Stomach (tissue), 19 donors: ENCODE measurements at places on chromosomes 1 and 21. TPM values are rescaled to one million over a fixed set of nuclear protein-coding genes. Genes with fewer than 3 reads are reported as not detected.

The ATXN7L2 gene
- 0.29 TPM for total RNA-seq

- no peak for DNase-seq
Observed at GRCh38 chr1:211484755-211485479, 7.0 kb downstream of the RD3 start.

DNA sequence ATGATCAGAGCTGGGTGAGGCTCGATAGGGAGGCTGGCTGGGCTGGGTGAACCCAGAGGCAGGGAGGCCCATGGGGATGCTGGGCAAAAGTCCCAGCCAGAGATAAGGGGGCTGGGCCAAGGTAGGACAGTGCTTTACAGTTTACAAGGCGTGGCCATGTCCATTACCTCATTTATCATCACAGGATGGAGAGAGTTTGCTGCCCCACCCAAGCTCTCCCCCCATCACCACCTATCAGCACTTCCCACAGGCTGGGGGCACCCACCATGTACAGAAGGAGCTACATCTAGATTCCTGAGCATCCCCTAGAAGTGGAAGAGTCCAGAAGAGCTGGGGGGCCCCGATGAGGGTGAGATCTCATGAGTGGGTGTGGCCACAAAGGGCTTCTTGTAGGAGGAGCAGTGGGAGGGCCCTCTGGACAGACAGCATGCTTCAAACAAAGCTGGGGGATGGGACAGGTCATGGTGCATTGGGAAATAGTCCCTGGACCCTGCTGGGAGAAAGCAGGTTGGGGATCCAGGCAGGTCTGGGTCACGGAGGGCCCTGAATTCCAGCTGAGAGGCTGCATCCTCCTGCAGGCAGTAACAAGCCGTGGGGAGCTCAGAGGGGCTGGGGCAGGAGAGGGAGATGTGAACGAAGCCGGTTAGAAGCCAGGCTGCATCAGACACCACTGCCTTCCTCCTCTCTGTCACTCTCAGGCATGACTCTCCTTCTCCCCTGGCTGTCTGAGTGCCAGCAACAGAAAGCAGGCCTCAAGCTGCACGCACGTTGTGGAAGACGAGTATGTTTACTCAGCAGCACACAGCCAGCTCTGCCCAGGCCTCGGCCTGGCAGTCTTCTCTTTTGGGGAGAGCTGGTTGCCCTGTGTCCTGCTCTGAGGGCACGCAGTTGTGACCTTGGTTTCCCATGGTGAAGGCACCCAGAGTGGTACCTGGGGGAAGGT lies 202.3 kb downstream of the HIVEP3 start:
- DNase-seq = no peak

- no peak for DNase-seq
Observed at GRCh38 chr1:116842654-116843053, 67.1 kb upstream of the PTGFRN start.

- no peak for DNase-seq
Observed at GRCh38 chr1:110556471-110556807, 37.5 kb upstream of the KCNA10 start.

The GADD45A gene
- total RNA-seq = 63.8 TPM

The DNAI4 gene
- total RNA-seq = 9.4 TPM

The GPR3 gene
- not detected for total RNA-seq

DNA sequence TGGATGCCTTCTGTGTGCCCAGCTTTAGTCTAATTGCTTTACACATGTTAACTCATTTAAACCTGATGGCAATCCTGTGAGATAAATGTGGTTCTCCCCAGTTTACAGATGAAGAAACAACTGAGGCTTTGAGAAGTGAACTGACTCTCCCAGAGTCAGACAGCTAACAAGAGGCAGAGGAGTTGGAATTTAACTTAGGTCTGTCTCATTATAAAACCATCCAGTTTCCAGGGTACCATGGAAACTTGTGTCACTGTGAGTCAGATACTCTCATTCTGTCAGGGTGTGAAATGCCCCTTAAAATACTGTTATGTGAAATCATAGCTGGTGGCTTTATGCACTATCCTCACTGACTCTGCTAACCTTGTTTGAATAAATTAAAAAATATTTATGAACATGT lies 206.6 kb downstream of the PBX1 start:
- DNase-seq = no peak

The LHX8 gene
- total RNA-seq = not detected

DNA sequence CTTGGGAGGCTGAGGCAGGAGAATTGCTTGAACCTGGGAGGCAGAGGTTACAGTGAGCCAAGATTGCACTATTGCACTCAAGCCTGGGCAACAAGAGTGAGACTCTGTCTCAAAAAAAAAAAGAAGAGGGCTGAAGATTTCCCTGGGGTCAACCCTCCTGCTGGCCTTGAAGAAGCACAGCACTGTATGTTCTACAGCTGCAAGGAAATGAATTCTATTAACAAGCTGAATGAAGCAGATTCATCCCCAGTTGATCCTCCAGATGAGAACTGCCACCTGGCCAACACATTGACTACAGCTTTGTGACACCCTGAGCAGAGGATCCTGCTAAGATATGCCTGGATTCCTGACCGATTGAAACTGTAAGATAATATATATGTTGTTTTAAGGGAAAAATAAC lies 129.5 kb downstream of the ADSS2 start:
- no peak for DNase-seq

The PALMD gene
- total RNA-seq = 4.6 TPM

DNA sequence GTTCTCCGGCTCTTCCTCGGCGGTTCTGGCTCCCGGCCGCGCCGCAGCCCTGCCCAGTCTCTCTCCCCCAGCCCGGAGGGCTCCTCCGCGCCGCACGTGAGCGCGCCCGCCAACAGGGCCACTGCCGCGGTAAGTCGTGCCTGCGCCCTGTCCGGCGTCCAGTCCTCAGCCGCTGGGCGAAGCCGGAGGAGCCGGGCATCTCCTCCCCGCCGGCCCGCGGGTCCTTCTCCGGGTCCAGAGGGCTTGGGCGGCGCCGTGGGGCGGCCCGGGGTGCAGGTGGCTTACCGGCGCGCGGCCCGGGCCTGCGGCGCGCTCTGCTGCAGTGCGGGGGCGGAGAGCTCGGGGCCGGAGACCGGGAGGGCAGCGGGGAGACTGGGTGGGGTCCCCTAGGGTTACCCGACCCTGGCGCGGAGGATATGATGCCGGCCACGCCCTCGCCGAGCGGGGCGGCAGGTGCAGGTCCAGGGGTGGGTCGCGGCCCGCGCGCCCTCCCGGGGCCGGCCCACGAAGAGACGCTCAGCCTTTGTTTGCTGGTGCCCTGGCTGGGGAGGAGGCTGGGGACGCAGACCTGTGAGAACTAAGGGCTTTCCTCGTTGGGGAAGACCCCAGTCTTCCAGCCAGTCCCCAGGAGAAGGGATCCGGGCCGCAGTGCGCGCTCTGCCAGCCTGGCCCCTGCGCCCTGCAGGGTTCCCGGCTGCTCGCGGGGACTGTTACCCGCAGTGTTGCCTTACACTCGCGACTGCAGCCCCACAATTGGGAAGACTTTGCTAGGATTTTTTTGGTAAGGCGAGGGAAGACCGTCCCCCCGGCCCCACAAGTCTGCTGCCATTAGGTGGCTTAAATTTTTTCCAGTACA lies at the start of gene DOP1B:
Gene DOP1B, plus strand, starts transcription at position 10 of the 856 bp plus-strand sequence. CDS start 7,910 bp downstream, outside the sequence.
- DNase-seq = peak; percentile 77

The RGS2 gene
- 143 TPM for total RNA-seq

The THEM5 gene
- total RNA-seq = not detected

GRCh38 chr1:229437443-229437842 lies 3.5 kb upstream of the ACTA1 start:
- DNase-seq = no peak

The ZRANB2 gene
- 33.9 TPM for total RNA-seq

GRCh38 chr1:152866321-152866720 lies 6.5 kb downstream of the LCE7A start:
- DNase-seq = no peak

DNA sequence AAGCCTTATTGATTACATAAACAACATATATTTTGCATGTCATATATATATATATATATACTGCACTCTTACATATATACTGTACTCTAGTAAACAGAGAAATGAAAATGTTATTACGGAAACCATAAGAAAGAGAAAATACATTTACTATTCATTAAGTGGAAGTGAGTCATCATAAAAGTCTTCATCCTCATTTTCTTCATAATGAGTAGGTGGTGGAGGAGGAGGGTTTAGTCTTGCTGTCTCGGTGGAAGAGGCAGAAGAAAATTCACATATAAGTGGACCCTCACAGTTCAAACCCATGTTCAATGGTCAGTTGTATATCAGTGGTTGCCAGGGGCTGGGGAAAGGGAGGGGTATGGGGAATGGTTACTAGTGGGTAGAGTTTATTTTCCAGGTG lies 8.0 kb upstream of the IFNLR1 start:
- no peak for DNase-seq

- no peak for DNase-seq
Observed at GRCh38 chr1:44500181-44501046, 95.4 kb downstream of the RNF220 start.

DNA sequence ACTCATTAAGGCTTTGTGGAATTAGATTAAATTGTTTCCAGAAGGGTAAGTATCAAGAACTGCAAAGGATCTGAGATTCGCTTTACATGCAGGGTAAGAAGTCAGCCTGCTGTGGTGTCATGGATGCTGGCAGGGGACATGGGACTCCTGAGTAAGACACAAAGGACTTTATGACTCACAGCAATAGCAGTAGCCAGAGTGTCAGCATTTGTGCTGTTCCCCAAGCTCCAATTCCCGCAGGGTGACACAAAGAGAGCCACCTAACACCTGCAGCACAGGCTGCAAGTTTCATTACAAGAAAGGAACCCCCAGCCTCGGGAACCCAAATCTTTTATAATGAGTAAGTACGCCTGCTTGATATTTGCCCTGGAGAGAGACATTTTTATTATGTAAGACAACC lies 298.1 kb upstream of the POU3F1 start:
- DNase-seq = no peak

The CRNN gene
- not detected for total RNA-seq

GRCh38 chr1:176857632-176858031 lies 306.9 kb downstream of the ASTN1 start:
- DNase-seq = no peak

The IBA57 gene
- 5.4 TPM for total RNA-seq

The LRRC7 gene
- total RNA-seq = 0.29 TPM

GRCh38 chr1:245201827-245202226 lies 47.0 kb downstream of the KIF26B start:
- DNase-seq = no peak

DNA sequence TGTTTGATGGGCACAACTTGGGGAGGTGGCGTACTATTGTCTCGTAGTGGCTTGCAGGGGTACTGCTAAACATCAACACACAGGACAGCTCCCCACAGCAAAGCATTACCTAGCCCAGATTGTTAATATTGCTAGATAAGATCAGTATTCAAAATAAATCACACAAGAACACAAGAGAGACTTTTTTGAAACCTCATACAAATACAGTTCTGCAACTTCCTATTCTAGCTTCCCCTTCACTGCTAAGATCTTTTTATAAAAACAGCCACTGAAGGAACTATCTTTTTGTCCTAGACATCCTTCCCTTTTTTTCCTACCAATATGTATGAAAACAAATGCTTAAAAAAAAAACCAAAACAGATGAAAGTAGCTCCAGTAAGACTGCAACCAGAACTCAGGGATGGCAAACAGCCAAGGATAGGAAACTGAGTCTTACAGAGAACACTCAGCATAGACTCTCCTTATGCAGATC lies 137.8 kb upstream of the KRTAP19-8 start:
- DNase-seq = no peak

The OR2T33 gene
- not detected for total RNA-seq

The MSTO1 gene
- total RNA-seq = 24.9 TPM

GRCh38 chr1:161013488-161014230 lies 7.3 kb downstream of the F11R start:
- peak; percentile 96 for DNase-seq

The TFF2 gene
- total RNA-seq = 2,979 TPM

The CD1B gene
- total RNA-seq = not detected

DNA sequence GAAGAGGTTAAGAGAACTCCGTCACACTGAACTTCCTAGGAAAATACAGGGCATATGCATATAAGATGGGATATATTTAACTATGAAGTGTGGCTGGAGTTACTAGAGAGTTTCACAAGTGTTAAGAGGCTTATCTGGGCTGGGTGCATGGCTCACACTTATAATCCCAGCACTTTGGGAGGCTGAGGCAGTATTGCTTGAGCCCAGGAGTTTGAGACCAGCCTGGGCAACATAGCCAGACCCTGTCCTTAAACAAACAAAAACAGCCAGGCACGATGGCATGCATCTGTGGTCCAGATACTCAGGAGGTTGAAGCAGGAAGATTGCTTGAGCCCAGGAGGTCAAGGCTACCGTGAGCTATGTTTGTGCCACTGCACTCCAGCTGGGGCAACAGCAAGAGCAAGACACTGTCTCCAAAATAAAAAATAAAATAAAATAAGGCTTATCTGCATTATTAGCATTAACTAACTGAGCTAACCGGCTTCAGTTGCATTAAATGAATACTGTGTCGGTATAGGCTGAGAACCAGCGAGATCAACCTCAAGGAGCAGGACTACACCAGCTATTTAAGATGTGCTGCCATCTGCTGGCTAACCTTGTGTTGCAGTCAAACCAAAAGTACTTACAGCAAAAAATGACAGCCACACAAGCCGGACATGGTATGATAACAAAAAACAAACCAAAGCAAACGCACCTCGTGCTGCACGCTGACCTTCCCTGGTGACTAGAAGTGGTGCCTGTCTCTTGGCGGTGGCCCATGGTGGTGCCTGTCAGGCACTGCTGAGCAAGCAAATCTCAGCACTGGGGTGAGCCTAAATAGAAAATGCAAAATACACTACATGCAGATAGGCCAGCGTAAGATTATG lies 19.7 kb upstream of the RBBP5 start:
- DNase-seq = peak; percentile 83

DNA sequence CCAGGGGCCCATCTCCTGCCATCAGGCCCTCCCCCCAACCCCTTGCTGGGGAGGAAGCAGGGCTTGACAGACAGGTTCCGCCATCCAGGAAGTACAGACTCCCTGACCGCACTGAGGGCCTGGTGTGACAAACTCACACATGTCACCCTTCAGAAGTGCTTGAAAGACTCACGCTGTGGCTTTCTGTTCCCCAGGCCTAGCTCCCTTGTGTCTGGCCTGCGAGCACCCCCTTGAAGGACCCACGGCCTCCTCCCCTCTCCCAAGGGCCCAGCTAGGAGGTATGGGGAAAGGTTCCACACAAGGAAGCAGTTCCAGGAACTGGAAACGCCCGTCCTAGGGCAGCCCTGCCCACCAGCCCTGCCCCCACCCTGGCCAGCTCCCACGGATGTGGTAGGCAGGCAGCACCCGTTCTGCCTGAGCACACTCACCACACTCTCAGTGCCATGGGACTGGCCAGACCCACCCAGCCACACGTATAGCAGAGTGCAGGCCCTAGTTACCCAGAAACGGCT lies 26.7 kb downstream of the SLC2A1 start:
- peak; percentile 83 for DNase-seq

The CSMD2 gene
- total RNA-seq = 0.45 TPM

GRCh38 chr1:116559304-116559761 lies 11.5 kb downstream of the CD58 start:
- no peak for DNase-seq

The PPFIA4 gene
- total RNA-seq = 1.4 TPM

- no peak for DNase-seq
Observed at GRCh38 chr1:205447457-205448341, 8.1 kb downstream of the BLACAT1 start.
